ENCODE measurements at places on chromosomes 12 and 14.

DNA sequence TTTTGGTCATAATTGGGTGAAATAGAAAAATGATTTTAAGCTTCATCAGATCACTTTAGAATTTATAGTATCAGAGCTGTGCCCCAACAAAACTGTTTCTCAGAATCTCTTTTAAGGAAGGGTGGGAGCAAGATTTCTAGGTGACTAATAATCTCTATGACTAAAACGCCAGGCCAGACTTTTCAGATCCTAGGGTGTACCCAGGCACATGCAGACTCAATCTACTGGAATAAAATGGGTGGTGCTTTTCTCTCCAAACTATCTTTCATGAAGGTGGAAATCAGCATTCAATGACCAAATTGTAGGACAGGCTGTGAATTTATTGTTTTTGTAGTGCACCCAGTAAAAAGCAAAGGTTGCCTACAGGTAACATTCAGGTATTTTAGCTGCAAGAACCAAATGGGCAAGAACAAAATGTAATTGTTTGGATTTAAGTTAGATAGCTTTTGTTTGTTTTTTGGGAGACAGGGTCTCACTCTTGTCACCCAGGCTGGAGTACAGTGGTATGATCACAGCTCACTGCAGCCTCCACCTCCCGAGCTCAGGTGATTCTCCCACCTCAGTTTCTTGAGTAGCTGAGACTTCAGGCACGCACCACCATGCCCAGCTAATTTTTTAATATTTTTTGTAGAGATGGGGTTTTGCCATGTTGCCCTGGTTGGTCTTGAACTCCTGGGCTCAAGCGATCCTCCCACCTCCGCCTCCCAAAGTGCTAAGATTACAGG lies 49.5 kb downstream of the PPP2R5C start:
- DNase-seq: peak; percentile 32

- DNase-seq: no peak
These were observed 58.0 kb upstream of the GSC start for GRCh38 chr14:94827711-94828447.

- no peak for DNase-seq
These were observed 950.2 kb downstream of the BCL11B start for GRCh38 chr14:98321841-98322240.

DNA sequence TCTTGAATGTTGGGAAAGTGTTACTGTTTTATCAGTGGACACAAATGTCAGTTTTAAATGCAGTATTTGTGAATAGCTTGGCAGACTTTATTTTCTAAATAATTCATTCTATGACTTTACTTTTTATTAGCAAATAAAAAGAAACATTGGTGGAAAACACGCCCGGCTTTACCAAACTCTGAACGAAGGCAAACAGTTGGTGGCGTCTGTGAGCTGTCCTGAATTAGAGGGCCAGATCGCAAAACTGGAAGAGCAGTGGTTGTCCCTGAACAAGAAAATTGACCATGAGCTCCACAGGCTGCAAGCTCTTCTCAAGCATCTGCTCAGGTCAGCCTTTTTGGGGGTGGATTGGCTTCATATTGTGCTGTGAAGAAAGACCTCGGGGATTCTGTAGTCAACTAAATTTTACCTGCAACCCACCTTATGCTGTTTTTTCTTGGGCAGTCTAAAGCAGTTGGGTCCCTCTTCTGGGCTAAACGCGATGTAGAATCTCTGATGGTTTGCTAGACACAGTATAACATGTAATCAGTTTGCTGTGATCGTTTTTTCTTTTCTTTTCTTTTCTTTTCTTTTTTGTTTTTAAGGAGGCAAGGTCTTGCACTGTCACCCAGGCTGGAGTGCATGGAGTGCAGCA lies 156.4 kb downstream of the ESR2 start:
- DNase-seq: peak; percentile 7

DNA sequence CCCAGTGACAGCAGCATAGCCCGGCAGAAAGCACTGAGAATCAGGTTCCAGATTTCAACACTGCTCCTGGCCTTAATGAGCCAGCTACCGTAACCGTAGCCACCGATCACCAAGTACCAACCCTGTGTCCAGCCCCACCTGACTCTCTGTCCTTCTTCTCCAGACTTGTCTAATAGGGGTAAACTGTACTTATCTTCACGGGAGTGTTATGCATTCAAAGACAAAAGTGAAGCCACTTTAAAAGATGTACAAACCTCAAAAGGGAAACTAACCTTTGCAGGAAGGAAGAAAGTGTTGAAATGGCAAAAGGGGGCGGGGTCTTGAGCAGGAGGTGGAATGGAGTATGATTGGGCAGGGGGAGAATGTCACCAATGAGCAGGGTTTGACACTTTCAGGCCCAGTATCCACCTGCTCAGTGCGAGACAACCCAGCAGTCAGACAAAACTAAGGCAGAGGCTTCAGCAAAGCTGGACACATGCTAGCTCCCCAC lies 226.1 kb downstream of the CHST11 start:
- no peak for DNase-seq

- DNase-seq: no peak
These were observed 273.8 kb downstream of the TTC8 start for GRCh38 chr14:89098254-89098653.

- no peak for DNase-seq
These were observed 957.5 kb downstream of the SLC6A15 start for GRCh38 chr12:83954956-83955601.

- no peak for DNase-seq
These were observed 19.3 kb upstream of the NCOR2 start for GRCh38 chr12:124586756-124587155.

DNA sequence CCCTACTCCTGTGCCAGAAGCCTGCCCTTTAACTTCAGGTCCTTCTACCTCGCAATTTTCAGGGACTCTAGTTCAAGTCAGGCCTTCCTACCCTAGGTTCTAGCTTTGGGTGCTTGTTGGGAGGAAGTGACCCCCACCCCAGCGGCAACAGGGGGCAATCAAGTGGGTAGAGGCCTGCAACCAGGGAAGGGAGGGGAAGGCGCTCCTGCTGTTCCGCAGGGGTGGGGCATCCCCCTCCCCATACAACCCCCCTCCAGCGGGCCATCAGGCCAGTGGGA lies 204 bp upstream of the PRPH start:
- DNase-seq: no peak

GRCh38 chr12:81468206-81468605 lies 290.9 kb downstream of the PPFIA2 start:
- peak; percentile 65 for DNase-seq

GRCh38 chr12:108905725-108906124 lies 25.8 kb downstream of the DAO start:
- no peak for DNase-seq

DNA sequence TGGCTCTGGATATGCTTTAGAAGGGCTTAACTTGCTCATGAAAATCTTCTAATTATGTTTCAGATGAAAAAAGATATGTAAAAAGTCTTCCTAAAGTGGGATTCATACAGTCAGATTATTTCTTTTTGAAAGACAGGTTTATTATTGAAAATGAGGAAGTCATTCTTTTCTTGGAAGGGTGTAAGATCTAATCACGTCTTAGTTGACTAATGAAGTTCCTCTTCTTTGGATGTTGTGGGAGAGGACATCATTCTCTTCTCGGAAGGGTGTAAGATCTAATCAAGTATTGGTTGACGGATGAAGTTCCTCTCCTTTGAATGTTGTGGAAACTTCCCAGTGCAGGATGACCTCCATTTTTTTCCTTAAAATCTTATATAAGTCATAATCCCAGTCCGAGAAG lies 74.9 kb downstream of the ALG10 start:
- DNase-seq: no peak

DNA sequence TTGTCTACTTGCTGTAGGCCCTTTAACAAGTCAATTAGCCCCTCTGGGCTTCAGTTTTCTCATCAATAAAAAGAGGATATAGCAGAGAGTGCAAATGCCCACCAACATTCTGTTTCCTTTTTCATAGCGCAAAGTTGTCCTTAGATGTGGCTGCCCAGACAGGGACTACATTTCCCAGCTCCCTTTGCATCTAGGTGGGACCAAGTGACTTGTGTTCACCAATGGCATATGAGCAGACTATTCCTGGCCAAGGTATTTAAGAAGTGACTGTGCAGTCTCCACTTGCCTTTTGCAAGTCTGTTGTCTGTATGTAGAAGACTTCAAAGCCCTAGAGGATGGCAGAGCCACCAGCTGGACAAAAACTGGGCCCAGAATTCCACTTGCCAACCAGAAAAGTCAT lies 59.7 kb downstream of the DAO start:
- no peak for DNase-seq

- DNase-seq: no peak
These were observed 159.3 kb downstream of the TTC7B start for GRCh38 chr14:90656973-90657372.

DNA sequence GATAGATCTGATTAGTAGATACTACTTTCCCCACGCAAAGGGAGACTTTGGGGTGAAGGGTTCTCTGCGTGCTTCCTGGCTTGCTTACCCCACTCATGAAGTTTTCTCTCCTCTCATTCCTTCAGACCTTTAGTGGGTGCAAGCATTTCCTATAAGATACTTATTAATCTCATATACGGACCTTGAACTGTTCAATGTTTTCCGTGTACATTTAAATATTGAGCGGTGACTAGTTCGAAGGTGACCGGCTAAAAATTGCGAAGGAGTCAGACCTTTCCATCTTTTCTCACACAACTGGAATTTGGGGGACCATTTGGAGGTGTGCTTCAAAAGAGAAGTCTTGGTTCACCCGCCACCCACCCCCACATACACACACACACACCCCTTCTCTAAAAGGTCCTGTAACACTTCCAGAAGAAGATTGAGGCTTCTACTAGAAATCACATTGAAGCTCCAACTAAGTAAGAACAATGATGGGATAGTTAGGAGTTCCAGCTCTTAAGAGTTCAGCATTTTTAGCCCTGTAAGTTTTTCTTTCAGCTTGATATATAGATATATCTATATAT lies 6.1 kb upstream of the FOXG1 start:
- DNase-seq: no peak

- DNase-seq: no peak
These were observed 1.2 kb upstream of the PA2G4 start for GRCh38 chr12:56103066-56103711.

DNA sequence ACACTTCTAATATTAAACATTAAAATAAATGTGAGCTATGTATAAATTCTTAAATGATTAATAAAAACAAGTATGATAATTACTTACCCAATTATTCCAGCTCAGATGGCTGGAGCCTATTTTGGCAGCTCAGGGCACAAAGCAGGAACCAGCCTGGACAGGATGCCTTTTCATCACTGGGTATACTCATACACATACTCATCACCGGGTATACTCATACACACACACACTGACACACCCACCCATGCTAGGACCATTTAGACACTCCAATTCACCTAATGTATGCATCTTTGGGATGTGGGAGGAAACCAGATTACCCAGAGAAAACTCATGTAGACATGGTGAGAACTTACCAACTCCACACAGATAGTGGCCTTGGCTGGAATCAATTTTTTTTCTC lies 57.9 kb upstream of the CNOT2 start:
- no peak for DNase-seq

GRCh38 chr14:91264151-91265150 lies 19.9 kb upstream of the GPR68 start:
- DNase-seq: no peak

- peak; percentile 28 for DNase-seq
These were observed 4.2 kb upstream of the XPOT start for GRCh38 chr12:64400041-64400440.

- no peak for DNase-seq
These were observed 927.7 kb downstream of the FLRT2 start for GRCh38 chr14:86457481-86458135.

DNA sequence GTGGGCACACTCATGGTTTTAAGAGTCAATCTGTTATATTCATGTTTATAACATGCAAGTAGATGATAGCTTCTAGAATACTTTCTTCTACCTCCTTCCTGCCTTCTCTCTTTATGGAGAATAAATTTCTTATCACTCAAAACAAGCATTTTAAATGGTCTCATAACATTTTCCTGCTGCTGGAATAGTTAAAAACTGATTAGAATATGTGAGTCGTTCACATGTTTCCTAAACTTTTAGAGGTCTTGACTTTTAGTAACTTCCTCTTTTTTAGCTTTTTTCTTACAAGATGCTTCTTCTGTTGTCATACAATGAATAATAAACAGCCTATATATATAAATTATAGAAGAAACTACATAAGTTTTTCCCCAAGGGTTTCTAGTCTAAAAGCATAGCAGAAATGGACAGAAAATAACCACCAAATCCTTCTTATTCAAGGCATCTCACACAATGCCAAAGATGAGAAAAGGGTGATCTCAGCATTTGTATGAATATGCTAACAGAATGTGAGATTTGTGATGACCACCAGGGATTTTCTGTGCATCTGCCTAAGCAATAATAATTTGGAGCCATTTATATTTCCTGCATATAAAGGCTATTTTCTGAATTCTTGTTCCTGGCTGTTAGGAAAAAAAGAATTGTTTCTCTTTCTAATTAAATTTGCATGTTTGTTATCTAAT lies 127.8 kb downstream of the DAAM1 start:
- no peak for DNase-seq

DNA sequence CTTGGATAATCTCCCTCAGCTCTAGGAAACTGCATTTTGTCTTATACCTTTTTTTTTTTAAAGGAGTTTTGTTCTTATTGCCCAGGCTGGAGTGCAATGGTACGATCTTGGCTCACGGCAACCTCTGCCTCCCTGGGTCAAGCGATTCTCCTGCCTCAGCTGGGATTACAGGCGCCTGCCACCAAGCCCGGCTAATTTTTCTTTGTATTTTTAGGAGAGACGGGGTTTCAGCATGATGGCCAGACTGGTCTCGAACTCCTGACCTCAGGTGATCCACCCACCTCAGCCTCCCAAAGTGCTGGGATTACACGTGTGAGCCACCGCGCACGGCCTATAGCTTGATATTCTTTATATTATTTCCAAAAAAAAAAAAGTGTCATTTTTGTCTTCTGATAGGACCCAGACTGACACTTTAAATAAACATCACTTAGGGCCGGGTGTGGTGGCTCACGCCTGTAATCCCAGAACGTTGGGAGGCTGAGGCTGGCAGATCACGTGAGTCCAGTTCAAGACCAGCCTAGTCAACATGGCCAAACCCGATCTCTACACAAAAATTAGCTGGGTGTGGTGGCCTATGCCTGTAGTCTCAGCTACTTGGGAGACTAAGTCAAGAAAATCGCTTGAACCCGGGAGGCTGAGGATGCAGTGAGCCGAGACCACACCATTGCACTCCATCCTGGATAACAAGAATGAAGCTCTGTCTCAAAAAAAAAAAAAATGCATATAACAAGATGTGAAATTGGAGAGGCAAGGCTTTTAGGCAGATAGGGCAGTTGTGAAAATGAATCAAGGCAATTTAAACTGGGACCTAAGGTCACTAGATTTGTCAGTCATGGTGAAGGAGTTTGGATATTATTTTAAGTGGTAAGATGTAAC lies 18.4 kb downstream of the SLC2A3 start:
- DNase-seq: no peak

- peak; percentile 48 for DNase-seq
These were observed 8.5 kb downstream of the KLHL33 start for GRCh38 chr14:20427231-20428009.

GRCh38 chr12:119288576-119288975 lies 46.0 kb upstream of the CCDC60 start:
- no peak for DNase-seq

GRCh38 chr14:70696026-70696425 lies 54.3 kb downstream of the TTC9 start:
- no peak for DNase-seq

Data from fibroblast of skin of right quadriceps (primary cell).